ENCODE measurements at places on chromosomes 2 and 18.

DNA sequence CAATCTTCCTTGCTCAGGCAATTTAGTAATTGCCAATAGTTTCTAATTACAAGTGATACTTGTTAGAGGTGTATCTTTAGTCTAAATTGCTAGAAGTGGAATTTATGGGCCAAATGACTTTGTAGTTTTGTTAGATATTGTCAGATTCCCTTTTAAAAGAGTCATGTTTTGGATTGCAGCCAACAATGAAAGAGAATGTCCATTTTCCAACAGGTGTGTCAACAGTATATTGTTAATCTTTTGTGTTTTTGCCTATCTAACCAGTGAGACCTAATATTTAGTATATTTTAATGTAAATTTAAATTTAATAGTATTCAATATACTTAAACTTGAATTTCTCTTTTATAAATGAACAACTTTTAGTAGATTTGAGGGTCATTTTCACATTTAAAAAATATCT, 259.4 kb upstream of the ETAA1 start:
- DNase-seq = no peak

GRCh38 chr18:41618147-41618546, 336.9 kb upstream of the PIK3C3 start:
- no peak for DNase-seq

DNA sequence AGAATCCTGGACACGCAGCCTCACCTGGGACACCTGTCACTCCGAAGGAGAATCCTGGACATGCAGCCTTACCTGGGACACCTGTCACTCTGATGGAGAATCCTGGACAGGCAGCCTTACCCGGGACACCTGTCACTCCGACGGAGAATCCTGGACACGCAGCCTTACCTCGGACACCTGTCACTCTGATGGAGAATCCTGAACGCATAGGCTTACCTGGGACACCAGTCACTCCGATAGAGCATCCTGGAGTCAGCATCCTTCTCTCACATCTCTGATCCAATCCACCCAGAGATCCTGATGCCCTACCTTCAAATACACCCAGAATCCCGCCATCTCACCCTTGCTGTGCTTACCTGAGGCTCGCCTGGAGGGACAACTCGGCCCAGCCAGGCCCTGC, 154.9 kb downstream of the NDUFA10 start:
- no peak for DNase-seq

DNA sequence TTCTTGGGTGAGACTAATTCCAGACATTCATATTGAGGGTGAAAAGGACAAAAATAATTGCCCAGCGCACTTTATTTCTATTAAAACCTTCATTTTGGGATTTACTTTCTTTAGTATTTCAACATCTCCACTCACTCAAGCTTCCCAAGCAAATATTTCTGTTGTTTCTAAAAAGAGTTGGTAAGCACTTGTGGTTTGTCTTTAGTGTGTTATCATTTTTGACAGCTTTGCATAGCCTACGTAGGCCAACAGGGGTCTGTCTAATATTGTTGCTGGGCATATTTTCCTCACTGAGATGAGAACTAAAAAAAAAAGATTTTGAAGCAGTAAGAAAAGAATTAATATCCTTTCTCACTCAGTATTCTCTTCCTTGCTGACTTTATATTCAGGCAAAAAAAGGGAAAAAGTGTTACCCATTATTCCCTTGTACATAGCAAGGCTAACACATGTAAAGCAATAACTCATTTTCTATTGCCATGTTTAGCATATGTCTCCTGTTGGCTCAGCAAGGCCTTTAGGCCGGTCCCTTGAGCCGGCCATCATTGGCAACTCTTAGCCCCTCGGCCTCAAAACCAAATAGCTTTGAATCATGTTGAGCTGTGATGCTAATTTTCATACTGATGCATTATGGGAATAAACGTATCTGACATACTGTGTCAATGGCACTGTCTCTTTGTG, 494.2 kb downstream of the ARHGAP15 start:
- no peak for DNase-seq

DNA sequence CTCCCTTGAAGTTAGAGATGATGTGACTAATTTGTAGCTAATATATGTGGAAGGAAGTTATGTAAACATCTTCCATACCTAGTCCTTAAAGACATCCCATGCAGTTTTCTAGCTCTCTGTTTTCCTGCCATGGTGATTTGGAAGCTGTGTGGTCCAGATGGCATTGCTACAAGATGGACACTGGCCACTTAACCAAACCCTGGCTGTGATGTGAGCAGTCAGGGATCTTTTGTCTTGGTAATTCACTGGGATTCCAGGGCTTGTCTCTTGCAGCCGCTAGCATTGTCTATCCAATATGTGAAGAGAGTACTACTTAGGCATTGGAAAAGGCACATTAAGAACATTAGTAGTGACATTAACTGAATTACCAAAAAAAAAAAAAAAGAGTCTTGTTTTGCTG, 139.9 kb upstream of the DOCK10 start:
- DNase-seq = no peak

GRCh38 chr2:41791523-41791922, 256.3 kb upstream of the PKDCC start:
- DNase-seq = peak; percentile 40

DNA sequence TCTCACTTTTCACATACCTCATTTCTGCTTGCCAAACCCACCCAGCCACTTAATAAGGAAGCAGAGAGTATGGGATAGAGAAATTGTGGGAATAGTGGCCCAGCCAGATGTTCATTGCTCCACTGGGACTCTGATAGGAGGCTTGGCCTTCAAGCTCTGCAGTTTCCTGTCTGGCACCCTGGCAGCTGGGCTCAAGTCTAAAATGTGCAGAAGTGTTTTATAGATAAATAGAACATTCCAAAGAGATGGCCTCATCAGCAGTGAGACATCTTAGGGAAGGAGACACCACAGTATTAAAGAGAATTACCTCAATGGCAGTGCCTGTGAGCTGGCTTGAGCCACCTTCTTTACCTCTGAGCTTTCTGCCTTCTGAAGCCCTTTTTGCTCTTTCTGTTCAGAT, 24.7 kb downstream of the COPS7B start:
- DNase-seq = no peak

DNA sequence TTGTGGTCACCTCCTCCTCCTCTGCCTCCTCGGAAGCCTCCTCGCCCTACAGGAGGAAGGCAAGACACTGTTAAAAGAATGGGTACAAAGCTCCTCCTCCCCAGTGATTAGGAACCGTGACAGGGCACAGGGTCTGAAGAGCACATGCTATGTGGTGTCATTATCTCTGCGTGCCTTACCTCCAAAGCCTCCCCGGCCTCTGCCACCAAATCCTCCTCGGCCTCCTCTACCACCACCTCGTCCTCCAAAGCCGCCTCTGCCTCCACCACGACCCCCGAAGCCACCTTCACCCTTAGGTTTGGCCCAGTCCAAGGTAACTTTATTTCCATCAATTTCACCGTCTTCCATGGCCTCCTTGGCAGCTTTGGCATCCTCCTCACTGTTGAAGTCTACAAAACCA, 9.1 kb downstream of the NCL start:
- no peak for DNase-seq

- no peak for DNase-seq
Observed at GRCh38 chr2:10188211-10188610, 65.7 kb downstream of the RRM2 start.
